Mesendoderm (in vitro differentiated cells): ENCODE measurements at places on chromosomes 13 and 19.

- no peak for DNase-seq
These were observed 116.8 kb downstream of the FOXO1 start for GRCh38 chr13:40549500-40550094.

GRCh38 chr13:105403086-105403485 lies 1132.4 kb downstream of the EFNB2 start:
- DNase-seq = no peak

DNA sequence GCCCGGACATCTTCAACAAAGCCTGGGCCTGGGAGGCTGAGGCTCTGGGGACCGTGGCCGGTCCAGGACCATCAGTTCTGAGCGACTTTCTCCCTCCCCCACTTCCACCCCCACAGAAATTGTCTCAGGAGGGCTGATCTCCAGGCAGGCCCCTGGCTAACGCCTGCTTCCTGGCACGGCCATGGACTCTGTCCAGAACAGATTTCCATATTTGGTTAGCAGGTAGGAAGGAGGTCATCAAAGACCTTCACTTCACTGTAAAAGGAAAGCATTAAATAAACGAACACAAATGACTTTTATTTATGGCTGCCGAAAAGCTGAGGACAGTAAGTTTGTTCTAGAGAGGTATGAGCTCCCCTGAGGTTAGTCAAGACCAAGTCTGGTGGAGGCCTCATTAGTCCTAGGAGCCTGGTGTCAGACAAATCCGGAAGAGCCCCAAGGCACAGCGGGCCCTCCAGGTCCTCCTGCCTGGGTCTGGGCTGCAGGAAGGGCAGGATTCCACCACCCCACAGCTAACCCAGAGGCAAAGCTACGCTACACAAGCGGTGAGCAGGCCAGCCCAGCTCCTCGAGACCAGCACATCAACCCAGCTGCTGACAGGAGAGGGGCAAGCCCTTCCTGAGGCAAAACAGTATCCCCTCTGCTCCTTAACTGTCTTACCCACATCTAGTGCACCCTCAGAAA lies 4.6 kb upstream of the PLPP2 start:
- DNase-seq = peak; percentile 45

- DNase-seq = no peak
These were observed 35.1 kb downstream of the IL17D start for GRCh38 chr13:20738616-20739015.

GRCh38 chr19:4115050-4115817 lies 8.7 kb downstream of the MAP2K2 start:
- no peak for DNase-seq

DNA sequence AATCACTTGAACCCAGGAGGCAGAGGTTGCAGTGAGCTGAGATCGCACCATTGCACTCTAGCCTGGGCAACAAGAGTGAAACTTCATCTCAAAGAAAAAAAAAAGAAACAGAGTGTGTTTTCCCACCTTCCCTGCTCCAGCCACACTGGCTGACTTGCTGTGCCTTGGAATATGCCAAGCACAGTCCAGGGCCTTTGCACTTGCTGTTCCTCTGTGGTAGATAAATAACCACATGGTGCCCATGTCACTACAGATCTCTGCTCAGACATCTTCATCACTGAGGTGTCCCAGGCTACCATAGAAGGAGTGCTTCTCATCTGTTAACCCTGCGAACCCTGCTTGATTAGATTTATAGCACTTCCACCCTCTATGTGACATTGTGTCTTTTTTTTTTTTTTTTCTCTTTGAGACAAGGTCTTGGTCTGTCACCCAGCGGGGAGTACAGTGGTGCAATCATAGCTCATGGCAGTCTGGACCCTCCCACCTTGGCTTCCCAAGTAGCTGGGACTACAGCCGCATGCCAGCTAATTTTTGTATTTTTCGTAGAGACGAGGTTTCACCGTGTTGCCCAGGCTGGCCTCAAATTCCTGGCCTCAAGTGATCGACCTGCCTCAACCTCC lies 10.4 kb downstream of the SMARCA4 start:
- DNase-seq = peak; percentile 57

- peak; percentile 1 for DNase-seq
These were observed 158.0 kb downstream of the VWA8 start for GRCh38 chr13:41802684-41803444.

DNA sequence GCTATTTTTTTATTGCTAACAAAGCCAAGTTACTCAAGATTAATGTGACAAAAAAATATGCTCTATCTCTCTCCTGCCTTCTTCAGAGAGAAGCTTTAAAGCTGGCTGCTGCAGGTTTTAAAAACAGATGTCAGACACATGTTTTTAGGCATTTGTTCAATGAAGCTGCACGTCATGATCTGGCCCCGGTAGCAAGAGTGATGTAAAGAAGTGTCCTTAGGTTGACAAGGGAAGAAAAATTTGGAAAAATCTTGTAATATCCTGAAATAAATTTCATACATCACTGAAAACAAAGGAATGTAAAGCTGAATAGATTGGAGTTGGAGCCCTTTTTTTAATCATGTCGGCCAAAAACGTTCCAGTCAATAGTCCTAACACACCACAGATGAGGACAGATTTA lies 531.4 kb upstream of the NBEA start:
- no peak for DNase-seq

DNA sequence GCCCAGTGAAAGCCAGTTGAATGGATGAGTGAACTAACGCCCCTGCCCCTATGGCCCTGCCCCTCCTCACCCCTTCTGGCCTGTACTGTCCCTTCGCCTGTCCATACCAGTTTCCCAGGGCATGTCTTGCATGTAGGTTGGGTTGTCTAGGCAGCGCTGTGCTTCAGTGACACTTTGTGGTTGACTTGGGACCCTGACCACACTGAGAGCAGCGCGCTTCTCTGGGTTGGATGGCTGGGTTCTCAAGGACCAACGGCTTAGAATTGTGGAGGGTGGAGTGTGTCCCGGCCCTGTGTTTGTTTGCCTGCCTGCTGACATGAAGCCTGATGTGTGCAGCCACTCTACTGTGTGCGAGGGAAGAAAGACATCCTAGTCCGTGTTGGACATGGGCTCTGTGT lies 15.8 kb downstream of the GATAD2A start:
- no peak for DNase-seq

- peak; percentile 70 for DNase-seq
These were observed 138.1 kb upstream of the KL start for GRCh38 chr13:32878163-32878562.

DNA sequence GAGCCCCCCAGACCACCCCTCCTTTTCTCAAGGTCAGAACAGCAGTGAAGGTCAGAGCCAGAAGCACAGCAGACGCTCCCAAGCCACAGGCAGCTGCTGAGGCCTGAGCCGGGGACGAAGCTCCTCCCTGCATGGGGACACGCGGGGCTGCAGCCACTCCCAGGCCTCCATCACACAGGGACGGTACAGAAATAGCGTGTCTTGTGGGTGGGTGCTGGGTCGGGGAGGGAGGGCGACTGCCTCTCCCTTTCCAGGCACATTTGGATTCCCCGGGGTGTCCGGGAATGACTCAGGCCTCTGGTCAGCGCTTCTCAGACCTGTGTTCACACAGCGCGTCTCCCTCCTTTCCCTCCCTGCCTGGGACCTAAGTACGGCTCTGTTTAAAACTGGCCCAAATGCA lies 33.2 kb downstream of the RASA3 start:
- DNase-seq = peak; percentile 91

DNA sequence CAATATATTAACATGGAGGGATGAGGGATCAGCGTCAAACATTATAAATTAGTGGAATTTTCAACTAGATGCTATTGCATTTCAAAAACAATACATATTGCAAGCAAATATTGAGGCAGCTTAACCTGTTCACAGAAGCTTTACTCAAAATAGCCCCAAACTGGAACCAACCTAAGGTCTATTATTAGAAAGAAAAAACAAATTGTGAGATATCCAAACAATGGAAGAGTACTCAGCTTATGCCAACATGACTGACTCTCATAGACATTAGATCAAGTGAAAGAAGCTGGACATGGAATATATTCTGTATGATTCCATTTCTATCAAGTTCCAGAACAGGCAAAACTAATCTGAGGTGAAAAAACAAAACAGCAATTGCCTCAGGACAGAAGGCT lies 27.6 kb upstream of the NEK3 start:
- no peak for DNase-seq

GRCh38 chr19:50460161-50460765 lies 16.0 kb upstream of the EMC10 start:
- DNase-seq = no peak

GRCh38 chr13:38900188-38900587 lies 90.4 kb downstream of the STOML3 start:
- peak; percentile 65 for DNase-seq

- no peak for DNase-seq
These were observed 234.2 kb downstream of the PCDH17 start for GRCh38 chr13:57865600-57866294.

GRCh38 chr19:43570174-43570791 lies 5.0 kb downstream of the XRCC1 start:
- DNase-seq = no peak

- no peak for DNase-seq
These were observed 189.0 kb upstream of the KLHL1 start for GRCh38 chr13:70297189-70297616.

- DNase-seq = peak; percentile 68
These were observed 117.5 kb downstream of the ATP8A2 start for GRCh38 chr13:25489238-25489637.

GRCh38 chr13:113859311-113860050 lies 4.4 kb downstream of the GAS6 start:
- no peak for DNase-seq

DNA sequence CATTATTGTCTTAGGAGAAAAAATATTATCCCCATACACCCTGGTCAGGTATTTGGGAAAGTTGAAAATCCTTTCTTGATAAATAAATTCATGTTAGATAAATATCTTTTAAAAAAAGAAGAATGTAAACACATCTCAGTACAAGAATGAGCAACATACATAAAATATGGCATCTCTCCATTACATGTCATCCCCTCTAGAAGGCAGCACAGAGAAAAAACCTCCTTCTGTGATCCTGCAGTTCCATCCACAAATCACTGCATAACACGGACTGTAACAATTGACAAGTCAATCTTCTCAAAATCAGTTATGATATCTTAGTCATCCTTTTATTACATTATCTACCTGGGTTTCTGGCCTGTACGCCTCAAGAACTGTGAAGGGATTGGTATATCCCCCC lies 683.9 kb upstream of the KLHL1 start:
- peak; percentile 23 for DNase-seq

- no peak for DNase-seq
These were observed 71.8 kb downstream of the GADD45B start for GRCh38 chr19:2547721-2548120.
